ENCODE measurements at places on chromosomes 1 and 21.

DNA sequence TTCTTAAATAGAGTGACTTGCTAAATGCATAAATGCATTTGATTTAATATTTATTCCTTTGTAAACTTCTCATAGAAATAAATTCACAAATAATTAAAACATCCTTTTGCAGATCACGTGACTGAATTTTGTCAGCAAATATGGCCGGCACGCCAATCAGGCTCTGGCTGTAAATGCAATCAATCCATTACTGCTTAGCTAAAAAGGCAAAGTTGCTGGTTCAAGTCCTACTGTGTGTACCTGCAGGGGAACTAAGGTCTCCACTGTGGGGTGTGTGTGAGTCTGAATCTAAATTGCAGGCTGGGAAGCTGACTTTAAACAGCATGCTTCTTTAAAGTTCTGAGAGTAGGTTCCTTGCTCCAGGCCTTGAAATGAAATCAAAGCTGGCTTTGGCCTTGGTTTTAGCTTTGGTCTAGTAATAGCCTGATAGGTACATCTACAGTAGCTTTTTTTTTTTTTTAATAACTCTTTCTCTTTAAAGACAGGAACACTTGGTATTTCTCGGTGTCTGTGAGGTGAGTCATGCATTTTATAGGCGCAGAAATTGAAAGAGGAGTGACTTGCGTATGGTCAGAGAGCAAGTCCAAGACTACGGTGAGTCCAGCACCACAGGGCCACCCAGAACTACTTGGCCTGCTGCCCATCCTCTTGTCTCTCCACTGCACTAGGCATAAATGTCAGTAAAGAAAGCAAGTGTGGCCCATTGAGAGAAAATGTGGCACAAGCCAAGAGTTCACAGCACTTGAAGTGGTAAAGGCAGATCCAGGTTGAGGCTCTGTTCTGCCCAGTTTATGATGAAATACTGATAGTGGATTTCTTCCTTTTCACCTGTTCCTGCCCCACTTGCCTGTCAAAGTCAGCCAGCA lies 36.2 kb upstream of the LYST start:
- DNase-seq: no peak

GRCh38 chr1:53529555-53529954 lies 70.4 kb downstream of the DMRTB1 start:
- no peak for DNase-seq

DNA sequence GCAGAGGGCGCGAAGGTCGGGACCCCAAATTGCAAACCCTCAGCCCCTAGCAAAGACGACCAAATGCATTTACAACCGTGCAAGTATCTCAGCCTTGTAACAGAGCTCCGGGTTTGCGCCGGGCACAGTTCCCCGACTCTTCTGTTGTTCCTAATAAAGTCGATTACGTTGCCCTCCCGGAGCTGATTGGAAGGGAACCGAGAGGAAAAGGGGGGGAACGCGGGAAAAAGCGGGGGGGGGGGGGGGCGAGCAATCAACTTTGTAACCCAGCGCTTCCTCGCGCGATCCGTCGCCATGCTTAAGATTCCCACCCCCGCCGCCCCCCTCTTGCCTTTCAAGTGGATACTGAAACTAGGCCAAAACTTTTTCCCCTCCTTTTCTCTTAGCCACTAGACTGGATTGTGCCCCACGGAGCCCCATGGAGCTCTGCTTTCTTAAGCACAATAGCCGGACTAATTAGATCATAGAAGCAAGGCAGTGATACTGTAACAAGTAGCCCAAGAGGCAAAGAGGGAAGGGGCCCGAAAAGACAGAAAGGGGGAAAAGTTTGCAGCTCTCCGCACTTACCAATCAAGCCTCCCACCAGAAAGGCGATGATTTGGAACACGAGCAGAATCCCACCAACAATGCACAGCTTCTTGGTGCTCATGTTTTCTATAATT lies 565 bp downstream of the WLS start:
- no peak for DNase-seq

DNA sequence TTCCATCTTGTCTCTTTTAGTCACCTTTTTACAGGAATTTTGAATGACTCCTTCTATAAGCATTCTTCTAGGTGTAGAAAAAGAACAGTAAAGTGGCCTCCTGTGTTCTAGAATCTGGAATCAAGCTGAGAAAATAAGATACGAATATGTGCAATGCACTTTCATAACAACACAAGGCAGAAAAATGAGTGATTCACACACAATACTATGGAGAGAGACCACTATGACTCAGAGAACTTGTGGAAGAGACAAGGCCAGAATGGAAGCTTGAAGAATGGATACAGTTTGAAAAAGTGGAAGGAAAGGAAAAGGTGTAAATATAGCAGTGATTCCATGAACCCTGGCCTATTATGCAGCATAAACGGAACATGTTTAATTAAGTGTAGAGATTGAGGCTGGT lies 57.1 kb upstream of the SAMSN1 start:
- no peak for DNase-seq

DNA sequence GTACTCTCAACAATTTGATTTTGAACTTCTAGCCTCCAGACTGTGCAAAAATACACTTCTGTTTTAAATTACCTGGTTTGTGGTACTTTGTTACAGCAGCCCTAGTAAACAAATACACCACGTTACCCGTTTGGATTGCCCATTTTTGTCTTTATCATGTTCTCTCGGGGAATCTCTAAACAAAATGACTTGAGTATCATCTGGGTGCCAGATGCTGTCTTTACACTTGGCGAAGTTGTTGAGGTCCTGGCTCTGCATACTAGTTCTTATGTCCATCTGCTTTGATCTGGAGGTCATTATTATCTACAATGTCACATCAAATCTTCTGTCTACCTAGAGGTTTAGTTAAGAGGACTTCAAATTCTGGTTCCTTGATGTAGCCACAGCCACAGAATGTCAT lies 142.4 kb upstream of the NRIP1 start:
- DNase-seq: no peak

- DNase-seq: no peak
Measured at GRCh38 chr1:233509526-233509925, 104.4 kb upstream of the KCNK1 start.

- DNase-seq: no peak
Measured at GRCh38 chr1:119758584-119758983, 10.1 kb downstream of the HMGCS2 start.

- DNase-seq: no peak
Measured at GRCh38 chr1:207067665-207068064, 14.6 kb downstream of the PFKFB2 start.

DNA sequence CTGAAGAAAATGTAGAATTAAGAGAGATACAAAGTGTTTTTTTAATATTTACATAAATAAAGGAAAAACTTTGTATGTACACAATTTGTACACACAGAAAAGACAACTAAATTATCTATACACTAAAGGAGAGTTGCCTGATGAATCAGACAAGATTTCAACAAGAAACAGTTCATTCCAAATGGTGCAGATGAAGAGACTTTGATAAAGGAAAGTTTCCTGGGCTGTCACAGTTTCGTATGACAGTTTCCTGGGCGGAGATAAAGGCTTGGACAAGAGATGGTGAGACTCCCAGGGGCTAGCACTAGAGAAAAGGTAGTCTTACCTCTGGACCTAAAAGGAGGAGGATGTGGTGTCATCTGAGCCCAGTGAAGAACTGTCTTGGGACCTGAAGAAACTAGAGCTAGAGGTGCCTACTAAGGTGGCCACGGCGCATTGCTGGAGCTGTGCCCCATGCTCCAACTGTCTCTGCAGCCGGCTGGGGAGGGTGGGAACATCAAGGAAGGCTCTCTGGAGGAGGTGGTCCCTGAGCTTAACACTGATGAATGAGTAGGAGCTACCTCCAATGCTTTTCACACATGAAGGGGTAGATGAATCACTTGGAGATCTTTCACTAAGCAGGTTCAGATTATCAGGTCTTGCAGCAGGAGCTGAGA lies 32.2 kb downstream of the ETS2 start:
- DNase-seq: no peak

DNA sequence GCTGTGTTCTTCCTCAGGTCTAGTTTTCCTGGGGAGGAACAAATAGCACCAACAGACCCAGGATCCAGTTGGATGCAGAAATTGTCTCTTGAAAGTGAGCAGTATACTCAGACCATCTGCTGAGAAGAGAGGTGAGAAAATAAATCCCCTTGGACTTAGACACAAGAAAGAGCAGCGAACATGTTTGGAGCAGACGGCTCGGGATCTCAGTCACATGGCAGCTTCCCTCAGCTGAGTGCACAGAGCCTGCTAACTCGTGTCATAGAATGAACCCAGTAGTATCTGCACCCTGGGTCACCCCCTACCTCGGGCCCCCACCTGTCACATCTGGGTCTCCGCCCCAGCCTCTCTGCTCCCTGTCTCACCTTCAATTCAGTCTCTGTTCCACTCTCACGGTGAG lies 115.6 kb downstream of the CCDC185 start:
- DNase-seq: no peak

DNA sequence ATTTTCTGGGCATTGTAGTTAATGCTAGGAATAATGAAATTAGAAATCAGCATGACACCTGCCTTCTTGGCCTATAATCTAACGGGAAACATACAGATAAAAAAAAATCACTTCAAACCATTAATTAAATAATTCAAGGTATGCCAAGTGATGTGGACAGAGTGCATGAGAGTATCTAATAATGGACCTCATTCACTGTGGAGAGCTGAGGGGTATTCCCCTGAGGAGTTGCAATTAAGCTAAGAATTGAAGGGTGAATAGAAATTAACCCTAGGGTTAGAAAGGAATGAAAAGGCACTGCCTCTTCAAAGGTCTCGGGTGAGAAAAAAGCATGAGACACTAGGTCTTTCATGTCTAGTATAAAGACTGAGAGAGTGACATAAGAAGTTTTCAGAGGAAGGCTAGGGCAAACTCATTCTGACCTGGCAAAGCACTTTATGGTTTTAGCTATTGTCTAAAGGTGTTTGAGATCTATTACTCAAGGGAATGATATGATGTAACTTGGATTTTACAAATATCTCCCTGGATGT lies 466.1 kb downstream of the KCNT2 start:
- no peak for DNase-seq

DNA sequence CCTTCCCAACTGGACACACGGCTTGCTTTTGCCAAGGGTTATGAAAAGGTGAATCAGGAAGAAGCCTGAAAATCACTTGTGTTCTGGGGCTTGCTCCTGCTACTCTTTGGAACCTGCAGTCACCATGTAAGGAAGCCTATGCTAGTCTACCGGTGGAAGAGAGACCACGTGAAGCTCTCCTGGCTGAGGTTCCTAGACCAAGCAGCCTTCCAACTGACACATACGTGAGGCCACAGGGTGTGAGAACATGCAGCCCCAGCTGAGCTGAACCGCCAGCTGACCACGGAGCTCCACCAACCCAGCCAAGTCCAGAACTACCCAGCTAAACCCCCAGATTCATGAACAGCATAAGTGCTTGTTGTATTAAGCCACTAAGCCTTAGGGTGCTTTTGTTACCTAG lies 72.8 kb upstream of the KRTAP19-8 start:
- DNase-seq: no peak

- DNase-seq: no peak
Measured at GRCh38 chr1:27363766-27364695, 2.7 kb downstream of the MAP3K6 start.

DNA sequence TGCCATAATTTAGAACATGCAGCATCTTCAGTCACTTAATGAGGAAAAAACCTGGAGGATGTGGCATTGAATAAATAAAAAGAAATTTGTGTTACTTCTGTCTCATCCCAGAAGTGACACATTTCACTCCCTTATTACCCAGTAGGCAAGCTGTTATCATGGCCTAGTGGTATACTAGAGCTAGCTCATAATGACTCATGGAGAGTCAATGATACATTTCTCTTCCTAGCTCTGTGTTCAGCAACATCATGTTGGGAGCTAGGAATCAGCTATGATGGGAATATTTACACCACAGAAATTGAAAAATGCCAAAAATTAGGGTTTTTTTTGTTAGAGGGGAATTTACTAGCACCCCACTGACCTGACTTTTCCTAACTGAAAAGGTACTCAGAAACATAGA lies 182.7 kb downstream of the HMCN1 start:
- no peak for DNase-seq

- DNase-seq: no peak
Measured at GRCh38 chr1:114043054-114043453, 63.8 kb downstream of the OLFML3 start.

DNA sequence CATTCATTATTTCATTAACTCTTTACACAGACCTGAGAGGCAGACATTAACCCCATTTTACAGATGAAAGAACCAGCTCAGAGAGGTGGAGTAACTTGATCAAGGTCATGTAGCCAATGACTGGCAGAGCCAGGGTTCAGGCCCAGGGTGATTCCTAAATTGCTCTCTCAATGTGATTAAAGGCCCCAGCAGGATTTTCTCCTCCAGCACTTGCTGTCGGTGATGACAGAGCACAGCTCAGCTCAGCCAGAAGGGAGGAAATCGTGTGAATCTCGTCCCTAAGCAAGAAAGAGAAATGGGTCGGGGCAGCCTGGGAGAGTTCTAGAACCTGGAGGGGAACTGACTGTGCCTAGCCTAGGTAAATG lies 19.5 kb upstream of the RNF19B start:
- no peak for DNase-seq

Data from stimulated activated CD8-positive, alpha-beta memory T cell treated with anti-CD3 and anti-CD28 coated beads, Interleukin-7, amount 100 ng/mL, for 1 hour (primary cell).